Astrocyte of the spinal cord (primary cell): ENCODE measurements at places on chromosomes 1 and 21.

DNA sequence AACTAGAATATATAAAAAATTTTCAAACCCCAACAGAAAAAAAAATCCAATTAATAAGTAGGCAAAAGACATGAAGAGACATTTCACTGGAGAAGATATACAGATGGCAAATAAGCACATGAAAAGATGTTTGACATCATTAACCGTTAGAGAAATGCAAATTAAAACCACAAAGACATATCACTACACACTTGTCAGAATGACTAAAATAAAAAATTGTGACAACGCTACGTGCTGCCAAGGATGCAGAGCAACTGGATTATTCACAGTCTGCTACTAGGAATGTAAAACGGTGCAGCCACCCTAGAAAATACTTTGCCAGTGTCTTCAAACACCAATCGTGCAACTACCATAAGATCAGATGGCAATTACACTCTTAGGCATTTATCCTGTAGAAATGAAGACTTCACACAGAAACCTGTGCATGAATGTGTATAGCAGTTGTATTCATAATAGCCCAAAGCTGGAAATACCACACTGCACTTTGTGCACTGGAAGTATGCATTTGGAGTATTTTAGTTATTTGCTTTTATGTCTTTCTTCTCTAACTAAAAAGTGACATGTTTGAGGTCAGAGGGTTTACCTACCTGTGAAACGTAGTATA, 75.3 kb upstream of the PALMD start:
- peak; percentile 56 for DNase-seq

GRCh38 chr1:219518168-219518906, 94.6 kb downstream of the ZC3H11B start:
- peak; percentile 50 for DNase-seq

DNA sequence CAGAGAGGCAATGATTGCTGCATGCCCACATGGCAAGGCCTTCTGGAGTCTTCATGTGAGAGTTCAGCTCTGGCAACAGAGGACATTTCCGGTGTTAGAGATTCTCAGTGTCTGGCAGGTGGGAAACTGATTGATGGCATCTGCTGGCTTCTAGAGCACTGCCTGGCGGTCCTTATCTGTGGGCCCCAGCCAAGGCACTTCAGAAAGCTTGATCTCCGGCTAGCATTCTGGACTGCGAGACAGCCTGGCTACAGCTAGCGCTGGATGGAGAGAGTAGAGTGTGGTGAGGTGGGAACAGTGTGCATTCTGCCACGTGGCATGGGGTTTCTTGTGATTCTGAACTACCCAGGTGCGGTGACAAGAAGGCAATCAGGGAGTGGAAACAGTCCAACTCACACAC, 9.4 kb downstream of the ZNF678 start:
- DNase-seq, result no peak

- no peak for DNase-seq
Observed at GRCh38 chr1:39328586-39329121, 124.2 kb downstream of the MACF1 start.

GRCh38 chr21:41359286-41359685, 2.5 kb upstream of the MX2 start:
- DNase-seq, result no peak

DNA sequence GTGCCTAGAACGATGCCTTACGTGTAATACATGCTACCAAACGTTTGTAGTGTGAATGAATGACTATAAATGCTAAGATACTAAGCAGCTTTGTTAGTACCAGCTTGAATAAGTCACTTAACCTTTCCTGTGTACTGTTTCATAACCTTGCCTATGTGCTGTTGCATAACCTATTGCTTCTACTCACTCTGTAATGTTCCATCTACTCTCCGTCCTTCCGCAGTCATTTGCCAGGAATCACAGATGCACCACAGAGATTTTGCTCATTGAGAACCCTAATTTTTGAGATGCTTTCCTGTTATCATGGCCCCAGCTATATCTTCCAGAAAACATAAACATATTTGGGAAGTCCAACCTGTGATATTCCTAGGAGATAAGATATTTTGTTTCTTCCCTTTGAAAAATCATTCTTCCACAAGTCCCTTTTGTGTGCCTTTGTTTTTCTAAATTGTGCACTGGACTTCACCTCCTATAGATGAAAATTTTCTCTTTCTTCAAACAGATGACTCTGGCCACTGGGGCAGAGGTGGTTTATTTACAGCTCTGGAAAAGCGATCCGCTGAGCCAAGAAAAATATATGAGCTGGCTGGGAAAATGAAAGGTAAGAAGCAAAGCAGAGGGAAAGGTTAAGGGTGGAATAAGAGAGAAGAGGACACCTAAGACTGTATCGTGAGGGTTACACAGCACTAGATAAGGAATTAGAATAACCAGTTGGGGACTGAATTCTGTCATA, 44.8 kb downstream of the CHD1L start:
- DNase-seq, result peak; percentile 36

GRCh38 chr1:20167126-20167525, 18.8 kb upstream of the UBXN10 start:
- no peak for DNase-seq

GRCh38 chr1:247175458-247175857, 3.6 kb upstream of the ZNF124 start:
- DNase-seq, result no peak

- peak; percentile 46 for DNase-seq
Observed at GRCh38 chr1:180188091-180188506, 33.4 kb downstream of the QSOX1 start.

GRCh38 chr1:244047621-244048255, 3.3 kb upstream of the ZBTB18 start:
- DNase-seq, result peak; percentile 55
